ENCODE measurements at places on chromosomes 3 and 15. TPM values are rescaled to one million over a fixed set of nuclear protein-coding genes. Genes with fewer than 3 reads are reported as not detected.

- DNase-seq: no peak
Measured at GRCh38 chr3:76487446-76487845, 552.5 kb upstream of the ROBO2 start.

SERPINI2 gene
- total RNA-seq: not detected

ACP3 gene
- total RNA-seq: under 0.01 TPM

EPB42 gene
- not detected for total RNA-seq

DNA sequence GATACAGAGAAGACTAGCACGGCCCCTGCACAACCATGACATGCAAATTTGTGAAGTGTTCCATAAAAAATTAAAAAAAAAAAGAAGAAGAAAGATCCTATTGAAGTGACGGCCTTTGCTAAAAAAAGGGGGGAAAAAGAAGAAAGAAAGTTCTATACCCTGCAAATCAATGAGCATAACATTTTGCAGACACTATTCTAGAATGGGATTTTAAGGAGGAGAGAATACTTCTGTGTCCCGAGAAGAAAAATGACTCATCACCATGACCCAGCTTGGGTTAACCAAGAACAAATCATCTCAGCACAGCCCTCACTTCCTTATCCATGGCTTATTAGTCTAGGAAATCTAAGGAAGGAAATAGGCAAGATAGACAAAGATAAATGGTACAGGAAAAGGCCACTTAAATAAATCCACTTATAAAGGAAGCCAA lies 7.4 kb upstream of the SH3BP5 start:
- peak; percentile 88 for DNase-seq

DNA sequence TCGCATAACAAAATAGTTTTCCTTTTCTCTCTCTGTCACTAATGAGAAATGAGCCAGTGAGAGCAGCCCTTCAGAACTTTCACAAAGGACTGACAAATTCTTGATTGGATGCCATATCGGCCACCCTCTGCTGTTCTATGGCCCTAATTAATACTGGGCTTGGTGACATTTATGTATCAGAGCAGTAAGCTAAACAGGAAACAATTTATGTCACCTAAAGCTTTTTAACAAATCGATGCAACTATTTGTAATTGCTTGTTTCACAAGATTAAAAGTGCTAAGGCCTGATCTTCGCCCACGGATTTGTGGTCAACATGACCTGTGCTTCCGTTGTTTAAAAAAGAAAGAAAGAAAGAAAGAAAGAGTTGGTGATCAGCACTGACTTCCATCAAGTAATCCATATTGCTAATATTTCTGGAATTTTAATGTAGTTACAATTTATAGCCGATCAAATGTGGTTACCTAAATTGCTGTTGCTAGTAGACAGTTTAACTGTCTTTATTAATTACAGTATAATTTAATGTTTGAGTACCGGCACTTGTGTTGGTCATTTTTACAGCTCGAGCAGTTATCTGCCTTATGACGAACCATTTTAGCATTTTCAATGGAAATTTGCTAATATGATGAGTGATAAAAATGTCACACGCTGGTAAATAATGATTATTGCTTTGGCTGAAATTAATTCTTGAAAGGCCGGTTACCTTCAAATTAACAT lies 631.3 kb downstream of the FOXP1 start:
- DNase-seq: no peak

TNIK gene
- total RNA-seq: 7.6 TPM

GCHFR gene
- 4.7 TPM for total RNA-seq

SCAPER gene
- total RNA-seq: 10.6 TPM

PLA2G4D gene
- total RNA-seq: not detected

DNA sequence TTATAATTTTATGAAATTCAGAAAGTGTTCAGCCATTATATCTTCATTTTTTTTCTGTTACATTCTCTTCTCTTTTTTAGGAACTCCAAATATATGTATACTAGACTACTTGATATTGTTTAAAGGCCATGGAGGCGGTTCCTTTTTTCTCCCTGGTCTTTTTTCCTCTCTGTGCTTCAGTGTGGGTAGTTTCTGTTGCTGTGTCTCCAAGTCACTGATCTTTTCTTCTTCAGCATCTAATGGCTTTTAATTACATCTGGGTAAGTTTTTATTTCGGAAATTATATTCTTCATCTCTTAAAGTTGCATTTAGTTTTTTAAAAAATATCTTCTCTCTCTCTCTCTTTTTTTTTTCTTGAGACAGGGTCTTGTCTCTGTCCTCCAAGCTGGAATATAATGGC lies 8.9 kb downstream of the PIGX start:
- no peak for DNase-seq

- DNase-seq: no peak
Measured at GRCh38 chr3:153250446-153250845, 88.4 kb downstream of the RAP2B start.

TPRG1 gene
- 6.5 TPM for total RNA-seq

GRCh38 chr3:131397889-131398288 lies 16.3 kb downstream of the NUDT16 start:
- no peak for DNase-seq

DNA sequence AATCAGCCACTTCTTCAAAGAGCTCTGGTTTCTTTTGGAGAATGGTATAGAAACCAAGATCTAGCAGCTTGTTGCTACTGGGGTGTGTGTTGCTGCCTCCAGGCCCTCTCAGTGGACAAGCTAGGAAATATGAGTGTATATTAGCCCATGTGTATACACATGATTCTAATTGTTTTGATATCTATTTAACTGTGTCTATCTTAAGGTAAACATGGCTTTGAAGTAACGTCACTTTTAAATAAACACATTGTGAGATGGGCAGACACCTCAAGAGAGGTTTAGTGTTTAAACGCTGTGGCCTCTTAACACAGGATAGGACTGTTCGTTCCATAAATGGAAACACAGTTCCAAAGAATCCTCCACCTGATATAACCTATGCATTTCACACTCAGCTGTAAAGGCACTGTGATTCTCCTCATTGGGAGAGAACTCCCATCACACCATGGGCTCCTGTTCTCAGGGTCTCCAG lies 87.0 kb downstream of the GMPS start:
- no peak for DNase-seq

GUCA1C gene
- total RNA-seq: not detected
